Putamen (tissue), 1 donor: ENCODE measurements at places on chromosomes 4 and X.
A peak's percentile ranks its signal among the peaks of the same experiment; 100 is the strongest.

GRCh38 chr4:88457307-88458103 lies 586 bp downstream of the HERC5 start:
- peak; percentile 5 for DNase-seq

DNA sequence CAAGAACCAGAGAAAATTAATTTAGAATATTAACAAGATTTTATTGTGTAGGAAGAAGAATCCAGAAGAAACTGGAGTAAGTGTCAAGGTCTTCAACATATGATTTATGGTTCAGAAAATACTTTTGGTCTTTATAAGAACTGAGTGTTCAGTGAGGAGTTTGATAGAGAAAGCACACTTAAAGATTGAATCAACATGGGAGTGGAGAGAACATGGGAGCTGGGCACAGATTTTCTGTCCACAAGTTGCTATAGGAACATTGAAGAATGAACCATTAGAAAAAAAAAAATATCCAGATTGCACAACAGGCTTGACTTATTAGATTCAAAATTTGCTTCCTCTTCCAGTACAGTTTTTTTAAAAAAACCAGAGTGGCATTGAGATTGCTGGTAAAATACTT lies 601.2 kb upstream of the GNPDA2 start:
- no peak for DNase-seq

- peak; percentile 1 for DNase-seq
These were observed 33.2 kb upstream of the MID1IP1 start for GRCh38 chrX:38768079-38768478.

DNA sequence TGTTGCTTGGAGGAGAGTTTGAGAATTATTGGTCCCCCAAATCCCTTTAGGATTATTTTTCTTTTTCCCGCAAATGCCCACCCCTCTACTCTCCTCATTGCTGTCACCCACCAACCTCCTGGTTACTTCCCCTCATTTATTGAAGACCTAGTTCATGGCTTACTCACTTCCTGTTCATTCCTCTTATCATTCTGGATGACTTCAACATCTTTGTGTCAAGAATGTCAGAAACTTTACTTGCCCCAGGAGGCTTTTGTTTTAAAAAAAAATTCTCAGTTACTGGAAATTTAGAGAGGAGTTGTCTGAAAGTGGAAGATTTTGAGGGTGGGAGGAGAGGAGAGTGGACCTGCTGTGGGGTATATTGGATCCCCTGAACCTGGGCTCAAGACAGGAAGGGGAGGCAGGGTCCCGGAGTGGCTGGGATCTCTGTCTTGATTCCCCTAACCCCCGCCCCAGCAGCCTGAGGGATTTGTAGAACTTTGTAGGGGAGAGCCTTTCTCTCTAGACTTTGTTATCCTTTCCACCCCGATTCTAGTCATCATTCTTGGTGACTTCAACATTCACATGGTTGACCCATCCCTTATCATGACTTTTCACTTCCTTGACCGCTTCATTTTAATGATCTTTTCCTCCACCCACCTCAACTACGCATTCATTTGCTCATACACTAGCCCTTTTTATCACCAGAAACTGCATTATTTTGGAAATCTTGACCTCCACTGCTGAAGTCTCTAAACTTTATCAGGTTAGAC lies 69.9 kb upstream of the ESX1 start:
- DNase-seq: no peak

DNA sequence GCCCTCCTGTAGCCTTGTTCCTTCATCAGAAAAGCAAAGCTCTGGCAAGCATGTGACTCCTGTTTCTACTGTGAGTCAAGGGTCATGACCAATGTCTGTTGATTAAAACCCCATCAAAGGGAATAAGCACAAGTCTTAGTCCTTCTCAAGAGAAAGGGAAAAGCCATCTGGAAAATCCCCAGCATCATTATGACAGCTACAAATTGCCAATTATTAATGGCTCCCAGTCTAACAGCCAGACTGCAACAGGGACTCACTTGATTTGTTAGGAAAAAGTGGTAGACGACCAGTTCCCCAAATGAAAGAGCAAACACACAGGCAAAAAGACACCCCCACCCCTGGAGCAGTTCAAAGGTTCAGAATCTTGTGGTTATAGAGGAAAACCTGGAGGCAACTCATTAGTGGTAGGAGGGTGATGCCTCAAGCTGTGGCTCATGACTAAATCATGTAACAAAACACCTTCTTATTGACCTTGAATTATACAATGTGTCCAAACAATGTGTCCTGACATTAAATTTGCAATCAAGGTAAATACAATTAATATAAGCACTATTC lies 315.7 kb downstream of the HNRNPD start:
- DNase-seq: no peak

- DNase-seq: no peak
These were observed 365.5 kb downstream of the GBA3 start for GRCh38 chr4:23058165-23058776.

- DNase-seq: no peak
These were observed 306.2 kb downstream of the INPP4B start for GRCh38 chr4:142539796-142540482.

GRCh38 chr4:168832763-168833575 lies 177.1 kb downstream of the CBR4 start:
- DNase-seq: no peak

GRCh38 chr4:89158884-89159503 lies 47.7 kb downstream of the TIGD2 start:
- peak; percentile 70 for DNase-seq

- no peak for DNase-seq
These were observed 19.3 kb downstream of the ANXA5 start for GRCh38 chr4:121677524-121677923.

DNA sequence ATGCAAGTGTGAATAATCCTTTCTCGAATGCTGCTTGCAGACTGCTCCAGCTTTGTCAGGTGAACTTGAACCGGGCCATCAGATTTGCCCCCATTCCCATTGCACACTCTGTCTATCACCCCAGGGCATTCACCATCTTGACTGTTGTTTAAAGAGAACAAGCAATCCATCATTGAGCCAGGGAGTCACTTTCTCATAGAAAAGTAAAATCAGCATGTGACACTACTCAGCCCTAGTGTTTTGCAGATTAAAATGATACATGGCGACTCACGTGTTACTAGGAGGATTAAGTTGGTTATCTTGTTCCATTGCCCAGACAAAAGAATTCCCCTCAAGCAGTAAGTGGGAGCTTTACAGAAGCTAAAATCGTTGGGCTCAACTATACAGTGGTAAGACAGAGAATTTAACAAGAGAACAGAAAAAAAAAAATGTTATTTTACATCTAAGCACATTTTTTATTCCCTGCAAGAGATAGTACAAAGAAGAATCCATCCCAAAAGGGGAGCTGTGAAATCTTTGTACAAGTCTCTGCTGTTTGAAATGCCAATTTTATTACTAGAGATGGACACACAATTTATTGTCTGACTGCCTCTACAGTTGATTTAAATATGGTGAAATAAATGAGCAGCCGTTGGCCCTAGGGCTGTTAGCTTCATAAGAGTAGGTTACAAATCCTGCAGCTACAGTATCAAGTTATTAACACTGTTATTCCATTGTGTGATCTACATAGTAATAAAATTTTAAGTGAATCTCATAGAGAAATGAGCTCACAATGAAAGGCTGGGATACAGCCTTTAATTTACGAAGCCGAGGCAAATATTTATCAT lies 67.5 kb downstream of the NEUROG2 start:
- DNase-seq: no peak

DNA sequence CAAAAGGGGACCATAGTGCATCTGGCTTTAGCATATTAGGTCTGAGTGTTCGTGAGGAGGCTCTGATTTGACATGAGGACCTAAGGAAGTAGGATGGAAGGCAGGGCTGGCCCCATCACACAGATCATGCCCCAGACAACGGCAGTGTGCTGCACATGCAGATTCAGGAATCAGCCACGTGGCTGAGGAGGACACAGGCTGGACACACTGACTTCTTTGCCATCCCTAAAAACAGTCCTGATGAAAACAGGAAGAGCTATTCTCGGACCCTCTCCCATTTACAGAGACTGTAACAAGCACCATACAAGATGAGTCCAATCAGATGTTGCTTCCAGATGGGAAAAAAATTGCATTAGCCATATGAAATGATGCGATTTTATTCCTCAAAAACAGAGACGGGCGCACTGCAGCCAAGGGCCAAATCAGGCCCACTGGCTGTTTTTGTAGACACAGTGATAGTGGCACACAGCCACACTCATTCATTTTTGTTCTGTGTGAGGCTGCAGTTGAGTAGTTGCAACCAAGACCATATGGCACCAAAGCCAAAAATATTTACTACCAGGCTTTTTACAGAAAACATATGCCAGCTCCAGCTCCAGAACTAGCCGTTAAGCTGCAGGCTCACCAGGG lies 41.0 kb downstream of the ACSL1 start:
- DNase-seq: no peak

DNA sequence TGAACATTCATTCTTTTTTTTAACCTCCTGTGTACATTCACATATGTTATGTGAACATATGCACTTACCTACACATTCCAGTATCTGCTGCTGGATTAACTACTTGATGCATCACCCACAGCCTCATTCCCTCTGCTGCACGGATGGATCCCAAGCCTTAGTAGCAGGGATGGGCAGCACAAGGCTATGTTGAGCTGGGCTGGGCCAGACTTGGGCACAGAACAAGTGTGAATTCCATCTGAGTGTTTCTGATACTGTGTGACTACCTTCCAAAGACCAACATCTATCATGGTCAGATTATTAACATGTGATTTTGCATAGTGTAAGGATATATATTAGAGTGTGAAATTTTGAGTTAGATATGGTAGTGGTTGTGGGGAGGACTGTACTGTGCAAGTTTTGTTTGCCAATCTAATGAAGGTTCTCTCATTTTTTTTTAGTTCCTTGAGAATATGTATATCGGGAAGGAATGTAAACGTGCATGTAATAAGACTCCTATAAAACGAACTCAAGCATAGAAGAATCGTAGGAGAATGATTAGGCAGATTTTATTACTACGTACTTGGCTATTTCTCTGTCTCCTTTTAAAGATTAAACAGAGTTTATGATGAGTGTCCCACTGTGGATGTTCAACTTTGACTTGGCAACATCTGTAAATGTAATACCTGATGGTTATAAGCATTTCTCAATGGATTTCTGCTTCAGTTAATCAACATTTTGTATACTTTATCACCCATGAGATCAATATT lies 23.4 kb upstream of the STBD1 start:
- no peak for DNase-seq

- peak; percentile 92 for DNase-seq
These were observed 98.9 kb downstream of the CPEB2 start for GRCh38 chr4:15100994-15101695.

- DNase-seq: no peak
These were observed 33.8 kb upstream of the NAP1L5 start for GRCh38 chr4:88731381-88731780.

GRCh38 chr4:57370691-57371090 lies 260.5 kb upstream of the IGFBP7 start:
- DNase-seq: no peak

GRCh38 chr4:8778291-8778690 lies 93.3 kb downstream of the HMX1 start:
- DNase-seq: no peak

DNA sequence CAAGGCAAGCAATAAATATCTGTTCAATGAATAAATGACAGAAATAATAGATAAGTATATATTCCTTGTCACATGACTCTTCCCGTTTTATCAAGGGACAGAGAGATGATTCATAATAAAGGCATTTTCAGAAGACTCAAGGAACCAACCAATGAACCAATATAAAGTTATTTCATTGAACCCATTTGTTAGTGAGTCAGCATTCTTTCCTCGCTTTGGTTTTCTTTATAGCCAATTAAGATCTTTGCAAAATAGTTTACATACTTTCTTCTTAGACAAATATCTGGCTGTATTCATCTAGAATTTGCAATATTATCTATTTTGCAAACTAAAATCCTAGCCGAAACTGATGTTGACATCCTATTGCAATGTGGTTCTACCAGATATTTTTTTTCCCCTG lies 269.4 kb downstream of the IL15 start:
- DNase-seq: no peak

GRCh38 chr4:139022835-139023234 lies 7.3 kb downstream of the NOCT start:
- DNase-seq: no peak

- no peak for DNase-seq
These were observed 90.3 kb downstream of the DHRSX start for GRCh38 chrX:2410279-2411020.

DNA sequence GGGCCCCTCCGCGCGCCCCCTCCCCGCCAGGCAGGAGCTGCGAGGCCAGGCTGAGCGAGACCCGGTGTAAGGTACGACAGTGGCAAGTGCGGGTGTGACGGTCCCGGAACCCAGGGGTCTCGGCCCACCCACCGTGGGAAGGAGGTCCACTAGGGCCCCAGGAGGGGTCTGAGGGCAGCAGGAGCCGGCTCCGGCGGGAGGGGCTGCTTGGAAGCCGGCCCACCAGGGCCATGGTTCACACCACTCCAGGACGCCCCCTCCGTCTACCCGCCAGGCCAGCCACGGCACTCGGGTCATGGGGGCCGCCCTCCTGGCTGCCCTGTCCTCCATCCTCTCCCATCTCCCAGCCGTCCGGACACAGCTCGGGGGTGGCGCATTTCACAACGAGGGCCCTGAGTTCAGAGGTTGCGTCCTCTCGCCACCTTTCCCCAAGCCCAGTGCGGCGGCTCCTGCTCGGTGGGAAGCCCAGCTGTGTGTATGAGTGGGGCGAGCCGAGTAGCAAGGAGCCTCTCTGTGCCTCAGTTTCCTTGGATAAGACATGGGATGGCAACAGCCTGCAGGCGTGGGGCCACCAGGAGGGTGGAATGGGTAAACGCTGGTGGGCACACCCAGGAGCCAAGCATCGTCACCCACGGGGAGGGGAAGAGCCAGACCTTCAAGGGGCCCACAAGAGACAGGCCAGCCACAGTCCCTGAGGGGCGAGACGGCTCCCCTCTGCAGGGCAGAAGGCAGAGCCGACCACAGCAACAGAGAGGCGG lies 81.3 kb downstream of the FAM53A start:
- no peak for DNase-seq

DNA sequence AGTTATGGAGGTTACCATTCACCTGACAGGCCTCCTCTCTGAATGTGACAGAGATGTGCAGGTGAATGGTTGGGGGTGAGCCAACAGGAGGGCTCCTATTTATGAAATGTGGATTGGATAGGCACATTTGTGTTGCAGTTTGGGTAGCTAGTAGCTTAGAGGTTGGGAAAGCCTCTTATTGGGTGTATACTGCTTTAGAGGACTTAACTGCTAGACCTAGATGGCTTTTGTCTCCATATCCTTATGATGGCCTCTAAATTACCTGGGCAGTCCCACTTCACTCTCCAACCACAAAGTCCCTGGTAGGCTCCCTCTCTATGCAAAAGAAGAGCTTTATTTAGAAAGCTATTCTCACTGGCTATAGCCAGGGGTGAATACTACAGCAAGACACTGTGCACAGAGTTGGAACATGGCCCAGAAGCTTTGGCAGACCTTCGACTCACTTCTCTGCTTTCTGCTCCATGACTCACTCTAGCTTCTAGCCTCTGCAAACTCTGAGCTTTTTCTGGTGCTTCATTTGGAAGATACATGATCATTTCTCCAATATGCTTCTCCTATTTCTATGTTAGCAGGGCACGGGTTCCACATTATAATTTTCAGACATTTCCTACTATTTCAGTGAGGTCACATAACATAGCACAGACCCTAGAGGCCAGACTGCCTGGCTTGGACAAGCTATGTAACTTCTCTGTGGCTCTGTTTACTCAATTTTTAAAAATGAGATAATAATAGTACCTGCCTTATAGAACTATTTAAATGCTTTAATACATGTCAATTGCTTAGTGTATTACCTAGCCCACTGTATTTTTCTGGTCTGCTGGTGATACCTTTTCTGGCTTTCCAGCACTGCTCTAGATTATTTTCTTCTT lies 6.0 kb upstream of the VGLL1 start:
- DNase-seq: peak; percentile 9

- no peak for DNase-seq
These were observed 22.8 kb upstream of the PDE6B start for GRCh38 chr4:602559-602942.

- DNase-seq: no peak
These were observed 796.8 kb downstream of the NLGN4X start for GRCh38 chrX:5431823-5432222.
